Vagina (tissue), 2 donors: ENCODE measurements at places on chromosomes 1 and 21. TPM values are rescaled to one million over a fixed set of nuclear protein-coding genes. Genes with fewer than 3 reads are reported as not detected.

The SYT14 gene
- total RNA-seq: 0.49 TPM

The TMPRSS2 gene
- 19.9 TPM for total RNA-seq

GRCh38 chr1:151968058-151968457 lies 25.6 kb downstream of the S100A10 start:
- DNase-seq: no peak

DNA sequence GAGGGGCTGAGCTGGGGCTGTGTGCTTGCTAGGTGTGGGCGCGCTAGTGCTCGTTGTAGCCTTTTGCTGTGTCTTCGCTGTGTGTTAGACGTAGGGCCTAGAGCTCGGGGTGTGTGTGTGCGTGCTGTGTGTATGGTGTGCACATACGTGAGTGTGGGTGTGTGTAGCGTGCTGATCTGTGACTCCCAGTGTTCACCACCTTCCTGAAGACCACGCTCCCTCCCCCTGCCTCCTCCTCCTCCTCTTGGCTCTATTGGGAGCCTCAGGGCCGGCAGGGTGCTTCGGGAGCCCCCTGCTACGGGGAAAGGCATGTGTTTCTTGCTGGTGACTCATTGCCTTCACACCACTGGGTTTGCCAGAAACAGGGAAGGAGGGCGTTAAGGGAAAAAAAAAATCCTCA lies 9.4 kb upstream of the KCNC4 start:
- DNase-seq: no peak
